ENCODE measurements at places on chromosomes 11 and 22. TPM values are rescaled to one million over a fixed set of nuclear protein-coding genes. Genes with fewer than 3 reads are reported as not detected.

- no peak for DNase-seq
Measured at GRCh38 chr11:119784421-119784820, 55.4 kb upstream of the NECTIN1 start.

DNA sequence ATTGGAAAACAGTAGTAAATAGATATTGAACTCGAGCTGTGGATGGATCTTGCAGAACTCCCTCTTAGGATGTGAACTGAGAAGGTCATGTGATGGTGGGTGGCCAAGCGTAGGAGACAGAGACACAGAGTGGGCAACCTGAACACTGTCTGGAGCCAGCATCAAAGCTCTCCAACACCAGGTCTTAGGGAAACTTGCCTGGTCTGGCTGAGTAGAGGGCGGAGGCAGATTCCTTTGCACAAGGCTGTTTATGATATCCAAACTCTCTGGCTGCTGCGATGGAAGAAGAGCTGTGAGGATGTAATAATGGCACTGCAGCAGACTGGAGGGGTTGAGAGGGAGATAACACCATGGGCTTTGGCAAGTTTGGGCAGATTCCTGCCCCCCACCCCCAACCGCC, 10.1 kb downstream of the NAV2 start:
- no peak for DNase-seq

GRCh38 chr11:21771097-21771496, 421.8 kb upstream of the ANO5 start:
- DNase-seq = no peak

Gene TREH
- total RNA-seq = not detected

- no peak for DNase-seq
Measured at GRCh38 chr11:115765803-115766239, 261.6 kb upstream of the CADM1 start.

Gene RIMBP3C
- total RNA-seq = 0.25 TPM

Gene PCSK7
- 16.3 TPM for total RNA-seq

Gene VSIG10L2
- 0.08 TPM for total RNA-seq

Gene CRYBA4
- not detected for total RNA-seq

Data from ovary (tissue), 10 donors.